T-helper 22 cell (primary cell): ENCODE measurements at places on chromosomes 13 and 19.

- no peak for DNase-seq
These were observed at the start of gene PCDH17 for GRCh38 chr13:57631596-57632275. TSS of gene PCDH17 (plus strand) at chr13:57631744. CDS start at chr13:57632547, 803 bp downstream.

- no peak for DNase-seq
These were observed 326.9 kb downstream of the DACH1 start for GRCh38 chr13:71540098-71540497.

DNA sequence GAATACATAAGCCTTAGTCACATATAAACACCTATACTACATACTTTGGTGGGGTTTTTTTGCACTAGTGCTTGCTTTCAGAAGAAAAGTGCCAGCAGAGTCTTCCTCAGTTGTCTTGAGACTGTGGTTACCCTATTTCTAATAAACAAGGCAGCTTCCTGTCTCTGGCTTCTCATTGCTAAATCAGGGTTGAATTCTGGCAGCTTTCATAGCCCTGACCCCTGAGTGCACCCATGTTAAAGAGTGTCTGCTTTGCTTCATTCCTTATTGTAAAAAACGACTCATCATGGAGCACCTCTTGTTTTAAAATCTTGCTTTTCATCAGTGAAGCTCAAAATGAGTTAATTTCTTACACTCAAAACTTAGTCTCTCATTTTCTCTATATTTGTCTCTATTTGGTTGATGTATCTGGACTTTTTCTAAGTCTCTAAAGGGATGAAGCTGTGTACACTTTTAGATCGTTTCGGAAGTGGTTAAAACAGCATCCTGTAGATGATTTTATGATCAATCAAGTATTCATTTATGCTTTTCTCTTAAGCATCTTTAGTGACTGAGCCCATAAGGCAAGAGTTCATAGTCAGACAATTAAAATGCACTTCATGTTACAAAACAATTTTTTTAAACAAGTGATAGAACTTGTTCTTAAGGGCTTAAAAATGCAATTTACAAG, 72.1 kb downstream of the KLF12 start:
- no peak for DNase-seq

GRCh38 chr13:110137680-110138009, 169.3 kb downstream of the COL4A1 start:
- no peak for DNase-seq

GRCh38 chr19:37251308-37252229, 33.6 kb downstream of the ZNF383 start:
- peak; percentile 25 for DNase-seq

DNA sequence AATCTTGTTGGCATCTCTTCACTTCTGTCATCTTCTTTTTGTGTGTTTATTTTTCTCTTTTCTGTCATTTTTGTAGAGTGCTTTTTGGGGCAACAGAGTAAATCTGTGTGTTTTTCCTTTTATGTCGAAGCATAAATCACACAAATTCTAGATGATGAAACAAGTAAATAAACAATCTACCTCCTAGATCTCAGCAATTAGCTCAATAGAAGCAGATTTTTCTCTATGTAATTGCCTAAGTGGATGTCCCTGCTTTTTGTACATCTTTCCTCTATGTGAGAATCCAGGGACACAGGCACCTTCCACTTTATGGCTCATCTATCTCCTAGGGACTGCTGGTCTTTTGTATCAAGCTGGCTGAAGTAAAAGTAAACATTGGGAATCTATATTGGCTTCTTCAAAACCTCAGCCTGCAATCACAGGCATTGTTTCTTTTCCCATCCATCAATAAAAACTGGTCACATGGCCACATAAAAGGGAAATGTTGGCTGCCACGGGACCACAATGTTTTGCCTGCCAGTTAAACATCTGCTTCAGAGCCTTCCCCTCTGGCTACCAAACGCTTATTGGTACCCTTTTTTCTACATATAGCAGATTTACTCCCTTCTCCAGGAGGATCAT, 323.8 kb downstream of the LMO7 start:
- DNase-seq, result no peak

GRCh38 chr13:23945612-23946011, 48.3 kb upstream of the C1QTNF9B start:
- DNase-seq, result no peak

- no peak for DNase-seq
These were observed 11.9 kb upstream of the ZNF675 start for GRCh38 chr19:23698711-23699520.

DNA sequence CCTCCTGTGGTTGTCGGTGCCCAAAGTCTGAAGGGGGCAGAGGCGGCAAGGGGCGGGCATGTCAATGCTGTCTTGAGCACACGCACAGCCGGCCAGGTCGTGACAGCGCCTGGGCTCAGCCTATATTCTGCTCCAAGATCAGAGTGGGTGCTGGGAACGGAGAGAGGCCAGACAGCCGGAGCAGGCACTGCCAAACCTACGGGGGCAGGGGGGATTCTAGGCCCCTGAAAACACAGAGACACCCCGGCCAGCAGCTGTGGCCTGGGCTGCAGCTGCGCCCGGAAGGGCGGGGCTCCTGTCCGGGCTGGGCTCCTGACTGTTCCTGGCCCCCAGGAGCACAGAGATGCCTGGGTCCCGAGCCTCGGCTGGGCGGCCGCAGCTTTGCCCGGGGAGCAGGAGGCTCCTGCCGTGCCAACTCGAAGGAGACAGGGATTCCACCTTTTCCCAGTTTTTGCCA, 2662.9 kb upstream of the PCDH20 start:
- DNase-seq, result no peak

GRCh38 chr13:28609926-28610325, 49.0 kb upstream of the POMP start:
- DNase-seq, result no peak

GRCh38 chr19:53878776-53879139, 3.2 kb upstream of the PRKCG start:
- DNase-seq, result no peak

DNA sequence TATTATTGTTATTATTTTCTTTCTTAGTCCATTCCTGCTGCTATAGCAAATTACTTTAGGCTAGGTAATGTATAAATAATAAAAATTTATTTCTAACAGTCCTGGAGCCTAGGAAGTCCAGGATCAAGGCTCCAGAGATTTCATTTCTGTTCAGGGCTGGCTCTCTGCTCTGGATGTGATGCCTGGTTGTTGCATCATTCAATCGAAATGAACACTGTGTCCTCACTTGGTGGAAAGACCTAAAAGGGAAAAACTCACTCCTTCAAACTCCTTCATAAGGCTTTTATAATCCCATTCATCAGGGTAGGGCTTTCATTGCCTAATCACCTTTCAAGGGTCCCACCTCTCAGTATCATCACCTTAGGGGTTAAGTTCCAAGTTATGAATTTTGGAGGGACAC, 395.0 kb downstream of the EFNB2 start:
- no peak for DNase-seq

GRCh38 chr19:10760273-10760944, 42.5 kb downstream of the DNM2 start:
- peak; percentile 45 for DNase-seq

- no peak for DNase-seq
These were observed 142.2 kb upstream of the ZNF507 start for GRCh38 chr19:32203161-32203560.
